ENCODE measurements at places on chromosomes 5 and 9.

DNA sequence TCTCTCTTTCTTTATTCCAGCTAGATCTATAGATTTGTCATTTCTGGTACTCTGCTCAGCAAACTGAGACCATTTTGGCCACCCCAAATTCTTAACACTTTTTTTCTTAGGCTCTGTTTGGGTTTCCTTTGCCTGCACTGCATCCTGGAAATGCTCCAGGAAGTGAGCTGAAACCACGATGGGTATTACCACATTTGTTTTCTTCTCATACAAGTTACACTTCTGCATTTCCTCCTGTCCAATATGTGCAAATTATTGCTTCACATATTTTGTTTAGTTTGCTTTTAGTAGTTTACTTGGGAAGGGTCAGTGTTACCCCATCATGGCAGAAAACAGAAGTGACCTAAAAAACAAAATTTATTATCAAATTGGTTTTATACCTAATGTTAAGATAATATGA is 498.6 kb upstream of the GRIN3A start:
- no peak for DNase-seq

- DNase-seq, result no peak
Measured at GRCh38 chr5:125272357-125272756, 525.9 kb upstream of the ZNF608 start.

- no peak for DNase-seq
Measured at GRCh38 chr5:78593465-78593864, 55.1 kb downstream of the LHFPL2 start.

DNA sequence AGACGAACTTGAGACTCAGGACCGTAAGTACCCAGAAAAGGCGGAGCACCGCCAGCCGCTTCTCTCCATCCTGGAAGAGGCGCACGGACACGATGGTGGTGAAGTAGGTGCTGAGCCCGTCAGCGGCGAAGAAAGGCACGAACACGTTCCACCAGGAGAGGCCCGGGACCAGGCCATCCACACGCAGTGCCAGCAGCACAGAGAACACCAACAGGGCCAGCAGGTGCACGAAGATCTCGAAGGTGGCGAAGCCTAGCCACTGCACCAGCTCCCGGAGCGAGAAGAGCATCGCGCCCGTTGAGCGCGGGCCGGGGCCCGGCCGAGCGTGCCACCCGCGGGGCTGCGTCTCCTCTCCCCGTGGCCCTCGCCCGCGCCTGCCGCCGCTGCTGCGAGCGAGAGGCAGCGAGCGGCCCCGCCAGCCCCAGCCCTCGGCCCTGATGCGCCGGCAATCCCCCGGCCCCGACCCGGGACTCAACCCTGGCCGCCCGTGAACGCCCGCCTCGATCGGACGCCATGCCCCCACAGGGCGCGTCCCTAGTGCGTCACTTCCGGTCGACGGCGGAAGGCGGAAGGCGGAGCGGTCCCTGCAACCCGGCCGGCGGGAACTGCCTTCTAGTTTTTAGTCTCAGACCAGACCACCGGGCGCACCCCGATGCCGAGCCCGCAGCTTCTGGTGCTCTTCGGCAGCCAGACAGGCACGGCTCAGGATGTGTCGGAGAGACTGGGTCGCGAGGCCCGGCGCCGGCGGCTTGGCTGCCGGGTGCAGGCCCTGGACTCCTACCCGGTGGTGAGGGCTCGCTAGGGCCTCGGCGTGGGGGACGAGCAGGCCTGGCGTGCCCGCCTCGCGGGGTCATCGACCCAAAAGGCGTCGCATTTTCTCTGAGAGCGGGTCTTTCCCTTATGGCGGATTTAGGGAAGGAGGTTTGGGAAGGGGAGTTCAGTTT is at the start of the genes NDOR1 and TMEM203:
Gene NDOR1, plus strand, starts transcription at position 575 of the 944 bp plus-strand sequence. Its CDS starts 78 bp downstream, at position 653.
Gene TMEM203, minus strand, starts transcription at position 523 of the 944 bp plus-strand sequence. Its CDS starts 234 bp downstream, at position 289.
- peak; percentile 82 for DNase-seq

DNA sequence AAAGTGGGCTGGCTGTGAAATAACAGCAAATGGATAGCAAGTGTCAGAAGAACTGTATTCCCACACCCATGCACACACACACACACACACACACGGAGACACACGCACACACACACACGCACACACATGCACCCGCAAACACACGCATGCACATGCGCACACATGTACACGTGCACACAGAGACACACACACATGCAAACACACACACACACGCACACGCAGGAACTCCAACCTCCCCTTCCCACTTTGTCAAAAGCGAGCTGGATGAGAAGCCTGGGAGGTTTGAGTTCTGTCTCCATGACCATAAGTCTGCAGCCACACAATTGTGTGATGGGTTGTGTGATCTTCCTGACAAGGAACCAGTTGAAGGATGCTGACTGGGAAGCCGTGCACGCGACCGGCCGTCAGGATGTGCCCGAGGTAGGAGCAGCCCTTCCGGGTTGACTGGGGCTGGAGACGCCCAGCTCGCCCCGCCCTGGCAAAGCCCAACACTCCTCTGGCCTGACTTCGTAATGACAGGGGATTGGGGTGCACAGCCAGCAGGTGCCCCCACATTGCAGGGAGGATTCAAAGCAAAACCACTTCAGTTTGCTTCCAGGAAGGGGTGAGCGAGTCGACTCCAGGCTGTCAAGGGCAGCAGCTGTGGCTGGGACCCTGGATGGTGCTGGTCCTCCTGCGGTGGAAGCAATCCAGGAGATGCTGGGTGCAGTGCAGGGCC is 29.3 kb upstream of the NKD2 start:
- DNase-seq, result no peak

DNA sequence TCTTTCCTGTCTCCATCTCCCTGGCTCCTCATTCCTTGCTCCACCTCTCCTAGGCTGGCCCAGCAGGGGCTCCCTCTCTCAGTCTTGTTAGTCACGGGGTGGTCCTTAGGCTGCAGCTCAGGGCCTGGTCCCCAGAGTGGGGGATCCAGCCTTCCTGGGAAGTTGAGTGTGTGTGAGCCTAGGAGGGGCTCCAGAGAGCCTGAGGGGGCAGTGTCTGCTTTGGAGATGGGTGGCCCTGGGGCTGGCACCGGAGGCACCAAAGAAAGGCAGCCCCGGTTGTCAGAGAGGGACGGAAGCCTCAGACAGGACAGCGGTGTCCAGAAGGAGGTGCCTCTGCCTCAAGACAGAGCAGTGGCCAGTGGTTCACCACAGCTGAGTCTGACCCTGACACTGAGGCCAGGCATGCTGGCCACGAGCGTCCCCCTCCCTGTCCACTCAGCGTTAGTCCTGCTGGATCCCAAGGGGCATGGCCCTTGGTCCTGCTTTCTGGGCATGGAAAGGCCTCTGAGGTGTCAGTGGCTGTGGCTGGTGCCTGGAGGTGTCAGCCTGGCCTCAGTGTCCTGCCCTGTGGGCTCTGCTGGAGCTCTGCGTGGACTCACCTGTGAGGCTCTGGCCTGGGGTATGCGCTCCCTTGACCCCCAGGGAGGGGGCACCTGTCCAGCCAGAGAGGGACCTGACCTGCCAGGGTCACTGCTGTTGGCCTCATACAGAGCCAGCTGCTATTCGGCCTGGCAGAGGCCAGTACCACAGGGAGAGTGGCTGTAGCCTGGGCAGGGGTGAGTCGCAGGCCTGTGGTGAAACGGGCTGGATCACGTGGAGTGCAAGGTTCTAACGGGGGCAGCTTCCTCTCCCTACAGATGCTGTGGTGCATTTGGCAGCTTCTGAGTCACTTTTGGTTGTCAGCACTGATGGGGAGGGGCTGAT is 130.6 kb downstream of the CACNA1B start:
- DNase-seq, result no peak

DNA sequence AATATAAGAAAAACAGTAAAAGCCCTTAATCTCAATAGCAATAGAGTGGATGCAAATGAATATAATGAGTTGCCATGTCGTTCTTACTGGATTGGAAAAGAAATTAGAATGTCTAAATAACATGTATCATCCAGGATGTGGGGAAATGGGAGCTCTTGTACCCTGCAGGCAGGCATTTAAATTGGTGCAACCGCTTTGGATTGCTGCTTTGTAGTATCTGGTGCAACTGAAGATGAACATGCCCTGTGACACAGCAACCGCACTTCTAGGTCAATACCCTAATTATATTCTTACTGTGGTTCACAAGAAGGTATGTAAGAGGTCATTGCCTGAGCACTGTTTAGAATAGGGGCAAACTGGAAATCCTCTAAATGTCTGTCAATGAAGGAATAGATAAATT is 18.9 kb downstream of the MRPS30 start:
- DNase-seq, result no peak

- DNase-seq, result no peak
Measured at GRCh38 chr9:34555002-34555348, 32.2 kb upstream of the ENHO start.

DNA sequence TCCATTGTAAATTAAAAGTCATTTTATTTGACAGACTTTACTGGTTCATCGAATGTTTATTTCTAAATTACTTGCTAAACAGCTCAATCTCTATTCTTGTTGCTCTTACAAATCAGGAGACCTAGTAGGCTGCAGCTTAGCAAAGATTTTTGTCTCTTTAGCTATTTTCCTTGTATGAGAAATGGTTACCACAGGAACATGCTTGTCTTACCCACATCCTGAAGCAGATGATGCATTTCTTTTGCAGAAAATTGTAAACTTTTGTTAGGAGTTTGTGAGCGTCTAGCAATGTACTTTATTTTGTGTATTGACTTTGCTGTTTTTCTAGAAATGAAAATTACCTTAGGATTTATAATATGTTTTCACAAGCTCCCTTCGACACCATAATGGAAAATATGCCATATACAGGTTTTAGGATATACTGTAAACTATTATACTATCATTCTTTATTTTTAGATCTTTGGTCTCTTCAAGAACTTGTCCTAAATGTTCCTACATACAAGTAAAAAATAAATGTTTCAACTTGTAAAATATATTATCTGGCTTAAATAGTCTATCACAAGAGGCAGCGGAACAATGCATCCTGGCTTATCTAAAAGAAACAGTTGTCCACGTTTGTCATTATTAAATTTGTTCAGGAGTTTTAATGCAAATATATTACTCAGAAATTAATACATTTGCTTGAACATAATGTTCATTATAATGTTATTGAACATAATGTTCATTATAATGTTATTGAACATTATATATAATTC is 54.1 kb downstream of the SPEF2 start:
- no peak for DNase-seq

- DNase-seq, result no peak
Measured at GRCh38 chr9:121692606-121693387, 41.4 kb downstream of the DAB2IP start.

GRCh38 chr9:88742483-88742882 is 207.5 kb downstream of the NXNL2 start:
- no peak for DNase-seq
